A549 (cell line): ENCODE measurements at places on chromosomes 6 and 20.

DNA sequence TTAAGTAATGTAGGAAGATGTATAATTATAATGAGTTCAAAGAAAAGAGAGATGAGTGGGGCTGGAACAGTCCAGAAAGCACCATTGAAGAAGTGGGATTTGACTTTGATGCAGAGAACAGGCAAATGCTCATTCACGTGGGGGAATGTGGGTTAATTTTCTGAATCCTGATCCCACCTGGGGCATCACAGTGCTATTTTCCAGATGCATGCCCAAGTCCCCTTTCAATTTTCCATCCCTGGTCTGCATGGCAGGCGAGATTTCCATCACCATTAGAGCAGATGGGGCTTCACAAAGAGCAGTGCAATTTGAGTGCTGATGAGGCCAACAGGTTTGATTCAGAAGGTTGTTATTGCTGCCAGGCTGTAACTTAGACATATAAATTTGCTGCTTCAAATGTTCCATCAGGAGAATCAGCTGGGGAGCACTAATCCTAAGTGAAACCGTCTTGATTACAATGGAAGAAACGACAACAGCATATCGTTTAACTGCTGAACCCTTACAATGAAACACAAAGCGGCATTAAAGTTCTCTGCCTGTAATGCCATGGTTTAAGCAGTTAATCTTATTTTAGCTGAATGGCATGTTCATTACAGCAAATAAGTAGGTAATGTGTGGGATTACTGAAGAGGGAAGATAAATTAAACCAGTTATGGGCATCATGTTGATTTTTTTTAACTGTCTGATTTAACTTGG is 45.2 kb downstream of the OSTM1 start:
- no peak for DNase-seq

DNA sequence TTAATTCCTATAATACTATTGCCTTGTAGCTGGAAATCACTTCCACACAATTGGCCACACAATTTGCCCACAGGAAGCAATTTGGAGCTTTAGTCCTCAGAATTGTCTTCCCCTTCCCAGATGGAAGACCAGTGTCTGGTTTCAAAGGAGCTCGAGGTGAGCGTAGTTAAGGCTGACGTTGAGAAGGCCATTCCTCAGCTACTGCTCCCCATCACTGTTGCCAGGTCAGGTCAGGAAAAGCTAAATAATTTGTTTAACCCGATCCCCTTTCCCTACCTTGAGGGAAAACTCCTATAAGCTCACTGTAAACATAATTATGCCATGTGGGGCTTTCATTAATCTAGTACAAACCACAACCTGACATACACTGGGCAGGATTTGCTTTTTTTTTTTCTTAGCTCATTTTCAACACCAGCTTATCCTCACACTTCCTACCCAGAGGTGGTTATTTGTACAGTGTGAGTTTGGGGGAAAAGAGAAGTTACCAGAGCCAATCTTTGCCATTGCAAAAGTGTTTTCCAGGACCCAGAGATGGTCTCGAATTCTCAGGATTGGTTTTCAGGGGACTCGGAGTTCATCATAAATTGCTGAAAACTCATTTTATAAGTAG is 242.7 kb downstream of the CLIC5 start:
- no peak for DNase-seq

DNA sequence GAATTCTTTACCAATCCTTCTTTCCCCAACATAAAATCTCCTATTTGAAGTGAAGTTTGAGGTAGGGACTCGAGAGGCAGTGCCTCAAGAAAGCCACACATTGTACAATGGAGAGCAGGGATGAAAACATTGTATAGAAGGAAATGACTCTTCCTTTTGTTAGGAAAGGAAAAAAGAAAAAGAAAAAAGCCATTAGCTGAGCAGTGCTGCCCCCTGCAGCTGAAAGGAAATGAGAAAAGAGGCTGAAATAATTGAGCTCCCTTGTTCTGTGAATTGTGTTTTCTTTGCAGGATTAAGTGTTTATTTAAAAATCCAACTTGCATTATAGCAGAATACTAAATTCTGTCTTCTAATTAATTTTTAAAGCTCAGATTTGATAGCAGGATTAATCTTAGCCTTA is 162.9 kb upstream of the SASH1 start:
- peak; percentile 18 for DNase-seq

DNA sequence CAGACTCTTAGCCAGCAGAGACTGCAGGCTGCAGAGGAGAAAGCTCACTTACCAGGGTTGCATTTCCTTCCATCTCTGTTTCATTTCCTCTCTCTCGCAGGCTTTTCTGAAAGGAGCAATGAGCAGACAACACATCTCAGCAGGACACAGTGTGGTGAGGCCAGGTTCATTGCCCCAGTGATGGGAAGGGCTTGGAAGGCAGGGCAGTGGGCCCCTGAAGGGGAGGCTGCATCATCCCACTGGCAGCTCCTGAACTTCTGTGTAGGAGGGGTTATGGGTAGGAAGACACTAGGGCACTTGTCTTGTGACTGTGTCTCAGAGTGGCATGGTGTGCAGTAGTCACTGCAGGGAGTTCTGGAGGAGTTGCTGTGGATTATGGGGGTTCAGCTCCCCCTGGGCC is 246.8 kb downstream of the QKI start:
- no peak for DNase-seq

- DNase-seq: no peak
These were observed 27.7 kb upstream of the PAX1 start for GRCh38 chr20:21677781-21678180.

DNA sequence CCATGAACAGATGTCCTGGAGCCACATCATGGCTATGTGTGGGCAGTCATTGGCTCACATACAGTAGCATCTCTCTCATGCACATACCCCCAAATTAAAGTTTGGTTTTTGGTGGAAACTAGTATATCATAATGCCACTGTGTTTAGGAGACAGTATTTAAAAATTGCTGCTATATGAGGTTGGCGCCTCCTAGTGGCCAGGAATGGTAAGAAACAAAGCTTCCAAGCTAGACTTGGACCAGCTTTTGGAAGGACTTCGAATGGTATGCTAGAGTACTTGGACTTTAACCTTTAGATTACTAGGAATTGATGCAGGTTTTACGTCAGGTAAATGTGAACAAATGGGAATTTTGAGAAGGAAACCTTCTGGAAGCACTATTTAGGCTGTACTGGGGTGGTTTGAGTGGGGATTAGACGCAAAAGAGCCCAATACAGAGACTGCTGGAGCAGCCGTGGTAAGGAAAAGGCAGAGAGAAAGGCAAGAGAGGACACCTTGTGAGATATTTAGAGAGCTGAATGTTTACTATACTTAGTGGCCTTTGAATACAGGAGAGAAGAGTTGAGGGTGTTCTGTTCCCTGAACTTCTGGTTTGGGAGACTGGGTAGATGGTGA is 23.8 kb downstream of the PRSS35 start:
- DNase-seq: peak; percentile 52

DNA sequence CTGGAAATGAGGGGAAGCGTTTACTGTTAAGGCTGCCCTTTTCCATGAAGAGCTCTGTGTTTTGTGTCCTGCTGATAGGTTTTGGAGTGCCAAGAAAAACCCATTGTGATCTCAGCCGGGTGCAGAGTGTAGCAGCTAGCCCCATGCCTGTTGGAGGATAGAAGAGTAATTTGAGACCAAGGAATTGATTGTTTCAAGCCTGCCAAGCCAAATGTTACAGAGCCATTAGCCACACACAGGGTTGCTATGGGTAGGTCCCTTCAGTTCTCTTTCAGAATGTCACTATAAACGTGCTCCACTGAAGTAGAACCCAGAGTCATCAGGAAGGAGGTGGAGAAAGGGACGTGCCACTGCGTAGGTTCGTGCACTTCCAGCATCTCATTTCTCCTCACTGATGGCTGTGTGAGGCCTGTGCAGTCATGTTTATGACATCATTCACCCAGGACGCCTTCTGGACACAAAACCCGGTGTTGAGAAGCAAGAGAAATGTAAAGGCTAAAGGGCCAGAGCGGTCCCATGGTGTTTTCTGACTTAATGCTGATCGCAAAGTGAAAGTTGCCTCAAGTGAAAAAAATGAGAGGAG is 6.6 kb downstream of the GMPR start:
- DNase-seq: no peak

DNA sequence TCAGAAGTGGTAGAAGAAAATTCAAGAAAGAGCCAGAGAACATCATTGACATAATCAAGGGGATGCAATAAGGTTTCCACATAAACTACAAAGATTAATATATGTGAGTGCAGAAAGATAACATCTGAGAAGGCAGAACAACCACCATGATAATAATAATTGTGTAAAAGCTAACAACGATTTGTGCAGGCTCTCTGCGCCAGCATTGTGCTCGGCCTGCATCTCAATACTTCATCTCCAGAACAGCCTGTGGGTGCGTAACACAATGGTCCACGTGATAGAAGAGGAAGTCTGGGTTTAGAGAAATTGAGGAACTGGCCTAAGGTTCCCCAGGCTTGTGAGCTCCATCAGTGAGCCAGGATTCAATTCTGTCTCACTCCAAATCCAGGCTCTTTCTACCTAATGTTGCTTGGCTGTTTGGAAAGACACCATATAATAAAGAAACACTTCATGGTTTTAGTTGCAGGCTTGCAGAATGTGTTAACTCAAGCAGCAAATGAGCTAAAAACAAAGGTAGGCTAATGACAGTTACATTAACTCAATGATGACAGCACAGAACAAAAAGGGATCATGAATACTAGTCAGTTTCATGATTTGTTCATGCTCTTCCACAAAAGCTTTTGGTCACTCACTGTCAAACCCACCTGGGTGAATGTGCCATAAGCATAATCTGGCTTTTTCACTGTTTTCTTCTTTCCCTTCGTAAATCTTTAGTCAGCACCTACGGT is 71.2 kb downstream of the LY86 start:
- DNase-seq: no peak

- DNase-seq: no peak
These were observed 150.5 kb downstream of the IPCEF1 start for GRCh38 chr6:154206141-154206540.

- no peak for DNase-seq
These were observed 66.4 kb downstream of the AFDN start for GRCh38 chr6:167892835-167893815.

DNA sequence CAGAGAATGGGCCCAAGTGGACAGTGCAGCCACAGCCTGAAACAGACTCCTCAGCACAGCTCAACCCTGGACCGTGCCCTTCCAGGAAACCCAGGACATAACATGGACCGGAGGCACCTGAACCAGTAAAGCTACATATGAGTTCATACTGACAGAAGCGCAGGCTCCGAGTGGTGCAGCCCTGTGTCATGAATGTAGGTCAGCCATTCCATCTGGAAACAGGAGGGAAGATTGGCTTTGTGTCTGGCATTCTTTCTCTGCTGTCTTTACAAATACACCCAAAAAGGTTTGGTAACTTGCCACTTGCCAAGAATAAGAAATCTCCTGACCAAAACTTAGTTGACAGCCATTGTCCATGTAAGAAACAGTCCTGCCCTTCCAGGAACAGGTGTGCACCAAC is 366.6 kb downstream of the RNGTT start:
- DNase-seq: no peak

DNA sequence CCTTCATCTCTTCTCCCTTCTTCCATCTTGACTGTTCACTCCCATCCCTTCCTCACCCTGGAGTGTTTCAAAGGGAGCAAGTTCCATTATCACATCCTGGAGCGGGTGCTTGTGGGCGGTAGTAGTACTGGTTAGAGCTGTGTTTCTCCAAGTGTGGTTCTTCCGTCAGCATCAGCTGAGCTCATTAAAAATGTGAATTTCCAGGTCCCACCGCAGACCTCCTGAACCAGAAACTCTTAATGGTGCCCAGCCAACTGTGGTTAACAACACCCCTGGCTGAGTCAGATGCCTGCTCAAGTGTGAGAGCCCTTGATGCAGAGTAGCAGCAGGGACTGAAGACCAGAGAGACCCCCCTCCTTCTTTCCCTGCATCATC is 24.4 kb downstream of the ANGPT4 start:
- no peak for DNase-seq
